ENCODE measurements at places on chromosomes 5 and 9.

DNA sequence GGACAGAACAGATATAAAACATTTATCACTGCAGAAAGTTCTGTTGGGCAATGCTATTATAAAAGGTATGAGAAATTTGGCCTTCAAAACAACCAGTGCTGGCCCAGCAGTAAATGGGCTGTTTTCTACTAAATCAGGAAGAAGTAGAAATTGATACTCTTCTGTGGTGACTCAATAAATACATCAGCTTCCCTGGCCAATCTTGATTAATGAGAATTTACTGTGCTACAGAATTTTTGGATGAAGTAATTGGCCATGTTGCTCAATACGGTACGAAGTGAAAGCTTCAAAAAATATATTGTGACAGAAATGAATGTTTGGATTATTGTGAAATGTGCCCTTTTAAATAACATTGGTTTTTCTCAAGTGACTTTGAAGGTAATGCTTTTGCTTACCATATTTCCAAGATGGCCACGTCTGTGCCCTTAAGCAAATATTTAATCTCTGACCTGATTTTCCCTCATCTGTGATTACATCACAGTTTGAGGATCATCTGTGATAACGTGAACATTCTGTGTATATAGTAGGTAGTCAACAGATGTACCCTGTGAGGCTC is 4.2 kb downstream of the DNAJA1 start:
- no peak for DNase-seq

GRCh38 chr5:29321591-29321990 is 1871.9 kb upstream of the CDH6 start:
- DNase-seq = no peak

GRCh38 chr5:39624268-39624886 is 199.6 kb upstream of the DAB2 start:
- DNase-seq = no peak

GRCh38 chr5:7850395-7851239 is at the start of gene CFAP90:
Gene CFAP90 (minus strand): TSS chr5:7851133. CDS start chr5:7851021, 112 bp downstream.
- DNase-seq = no peak

DNA sequence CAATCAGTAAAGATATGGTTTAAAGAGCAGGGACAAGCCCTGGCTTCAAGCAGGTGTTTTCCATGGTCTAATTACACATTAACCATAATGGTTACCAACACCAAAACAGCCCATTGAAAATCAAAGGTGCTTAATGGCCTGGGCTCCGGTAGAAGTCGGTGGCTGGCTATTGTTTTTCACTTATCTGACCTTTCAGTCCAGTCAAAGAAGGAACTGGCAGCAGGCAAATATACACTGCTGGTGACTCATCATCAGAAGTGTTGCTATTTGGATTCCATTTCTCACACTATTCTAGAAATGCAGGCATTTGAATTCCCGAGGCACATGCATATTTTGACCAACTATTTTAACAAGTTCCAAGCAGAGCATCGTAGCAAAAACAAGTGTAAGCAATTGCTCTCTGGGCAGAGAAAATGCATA is 26.3 kb upstream of the GABRP start:
- no peak for DNase-seq

DNA sequence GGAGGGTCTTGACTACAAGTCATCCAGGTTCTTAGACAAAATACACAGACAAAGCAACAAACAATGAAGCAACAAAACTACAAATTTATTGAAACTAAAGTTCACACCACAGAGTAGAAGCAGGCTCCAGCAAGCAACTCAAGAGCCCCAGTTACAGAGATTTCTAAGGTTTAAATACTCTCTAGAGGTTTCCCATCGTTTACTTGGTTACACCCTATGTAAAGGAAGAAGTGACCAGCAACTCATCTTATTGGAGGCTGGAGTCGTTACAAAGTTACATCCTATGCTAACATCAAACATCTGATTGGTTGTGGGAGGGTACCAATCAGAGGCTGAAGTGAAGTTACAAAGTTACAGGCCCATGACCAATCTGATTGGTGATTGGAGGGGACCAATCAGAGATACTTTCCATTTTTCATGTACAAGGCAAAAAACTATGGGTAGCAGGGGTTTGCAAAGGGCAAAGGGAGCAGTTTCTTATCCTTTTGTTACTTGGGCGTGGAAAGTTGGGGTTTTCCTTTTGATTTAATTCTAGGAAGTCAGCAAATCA is 2292.6 kb upstream of the C9orf72 start:
- DNase-seq = no peak

DNA sequence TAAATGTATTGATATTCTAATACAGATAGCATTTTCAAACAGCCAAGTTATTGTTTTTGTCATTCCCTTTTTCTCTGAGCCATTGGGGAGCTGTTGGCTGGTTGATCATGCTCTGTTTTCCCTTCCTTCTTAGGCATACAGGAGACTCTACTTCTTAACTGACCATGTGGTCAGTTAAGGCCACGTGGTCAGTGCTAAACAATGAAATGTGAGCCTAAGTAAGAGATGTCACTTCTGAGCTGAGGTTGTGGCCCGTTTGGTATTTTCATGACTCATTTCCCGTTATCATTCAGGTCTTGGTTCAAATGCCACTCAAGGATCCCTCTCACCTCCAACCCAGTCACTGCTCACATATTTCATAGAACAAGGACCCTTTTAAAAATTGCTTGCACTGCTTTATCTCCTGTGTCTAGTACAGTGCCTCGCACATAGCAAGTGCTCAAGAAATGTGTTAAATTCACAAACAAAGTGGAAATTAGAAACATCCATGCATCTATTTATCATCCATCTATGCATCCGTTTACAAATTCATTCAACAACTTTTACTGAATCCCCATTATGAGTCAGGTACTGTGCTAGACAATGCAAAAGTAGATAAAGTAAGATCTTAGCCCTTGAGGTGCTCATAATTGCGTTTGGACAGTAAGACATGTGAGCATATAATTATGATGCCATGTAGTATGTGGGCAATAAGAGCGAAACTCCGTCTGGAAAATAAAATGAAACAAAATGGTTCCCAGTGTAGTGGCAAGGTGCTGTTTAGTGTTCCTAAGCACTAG is 50.7 kb downstream of the ARRDC3 start:
- DNase-seq = peak; percentile 49

DNA sequence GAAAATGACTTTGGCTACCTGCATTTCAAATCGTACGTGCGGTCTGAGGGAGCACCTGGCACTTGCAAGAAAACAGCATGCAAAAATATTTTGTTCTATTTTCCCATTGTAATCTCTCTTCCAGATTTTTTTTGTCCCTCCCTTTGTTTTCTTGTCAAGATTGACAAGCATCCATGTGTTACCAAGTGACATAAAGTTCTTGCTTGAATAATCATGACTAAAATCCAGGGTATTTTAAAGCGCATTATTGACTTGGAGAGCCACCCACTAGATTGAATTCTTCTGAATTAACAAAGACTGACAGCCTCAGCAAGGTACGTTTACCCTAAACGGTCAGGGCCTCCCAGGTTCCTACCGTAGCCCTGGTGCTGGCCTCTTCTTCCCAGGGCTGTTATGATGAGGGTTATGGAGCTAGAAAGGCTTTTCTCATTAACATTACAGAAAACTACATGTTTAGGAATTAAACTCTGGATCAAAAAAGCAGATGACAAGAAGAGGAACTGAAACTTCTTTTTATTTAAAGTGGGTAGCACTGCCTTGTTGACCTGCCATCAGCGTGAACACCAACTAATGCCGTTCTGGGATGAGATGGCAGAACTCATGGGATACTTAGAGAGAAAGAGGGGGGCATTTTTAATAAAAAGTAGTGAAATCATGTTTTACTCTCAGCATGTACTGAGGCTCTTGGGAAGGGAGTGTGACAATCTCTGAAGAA is 297.0 kb downstream of the EFNA5 start:
- no peak for DNase-seq

GRCh38 chr9:16571127-16571802 is 299.2 kb downstream of the BNC2 start:
- DNase-seq = no peak

DNA sequence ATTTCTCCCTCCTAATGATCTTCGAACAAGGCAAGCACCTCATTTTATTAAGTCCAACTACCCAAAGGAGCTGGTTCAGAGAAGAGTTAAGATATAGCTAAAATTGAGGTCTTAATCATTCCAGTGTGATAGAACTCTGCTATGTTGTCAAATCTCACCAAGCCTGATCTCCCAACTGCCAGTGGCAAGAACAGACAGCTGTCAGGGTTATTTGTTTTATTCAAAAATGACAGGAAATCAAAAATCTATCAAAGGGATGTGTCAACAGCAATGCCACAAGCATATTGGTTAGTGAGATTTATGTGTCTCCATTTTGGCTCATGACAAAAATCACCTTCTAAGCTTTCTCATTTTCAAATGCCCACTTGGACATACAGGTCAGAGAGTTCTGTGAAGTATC is 74.5 kb downstream of the PRELID2 start:
- DNase-seq = no peak

GRCh38 chr9:36938617-36939016 is 95.5 kb downstream of the PAX5 start:
- DNase-seq = no peak

- no peak for DNase-seq
These were observed 151.8 kb upstream of the MSX2 start for GRCh38 chr5:174572591-174572990.

DNA sequence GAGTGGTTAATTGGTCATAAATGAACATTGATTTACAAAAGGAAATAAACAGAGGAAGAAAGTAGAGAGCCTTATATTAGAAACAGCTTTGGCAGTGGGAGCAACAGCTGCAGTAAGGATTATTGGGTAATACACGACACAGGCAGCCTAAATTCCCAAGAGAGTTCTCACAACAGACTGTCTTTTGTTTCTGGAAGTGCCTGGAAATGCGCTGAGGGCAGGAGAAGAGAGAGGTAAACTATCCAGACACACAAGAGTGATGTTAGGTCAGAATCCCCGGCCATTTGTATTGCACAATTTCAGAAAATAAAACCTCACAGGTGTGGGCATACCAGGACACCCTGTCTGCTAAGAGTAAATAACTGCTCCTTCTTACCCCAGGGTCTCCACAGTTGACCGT is 450.4 kb upstream of the CTNND2 start:
- DNase-seq = no peak

DNA sequence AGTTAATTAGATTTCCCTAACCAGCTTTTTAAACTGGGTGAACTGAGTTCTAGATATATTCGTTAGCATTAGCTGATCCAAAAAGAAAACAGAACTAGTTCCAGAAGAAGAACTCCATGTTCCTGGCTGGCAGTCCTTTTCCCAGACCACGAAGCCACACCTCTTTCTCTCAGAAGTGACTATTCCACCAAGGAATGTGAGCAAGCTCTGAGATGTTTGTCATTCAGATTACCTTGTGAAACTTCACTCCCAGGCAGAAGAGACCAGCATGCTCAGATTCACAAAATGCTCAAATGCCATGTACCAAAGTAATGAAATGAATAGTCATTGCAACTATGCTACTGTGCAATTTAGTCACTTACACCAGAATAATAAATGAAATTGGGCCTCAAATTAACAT is 4.4 kb upstream of the SSBP2 start:
- no peak for DNase-seq

DNA sequence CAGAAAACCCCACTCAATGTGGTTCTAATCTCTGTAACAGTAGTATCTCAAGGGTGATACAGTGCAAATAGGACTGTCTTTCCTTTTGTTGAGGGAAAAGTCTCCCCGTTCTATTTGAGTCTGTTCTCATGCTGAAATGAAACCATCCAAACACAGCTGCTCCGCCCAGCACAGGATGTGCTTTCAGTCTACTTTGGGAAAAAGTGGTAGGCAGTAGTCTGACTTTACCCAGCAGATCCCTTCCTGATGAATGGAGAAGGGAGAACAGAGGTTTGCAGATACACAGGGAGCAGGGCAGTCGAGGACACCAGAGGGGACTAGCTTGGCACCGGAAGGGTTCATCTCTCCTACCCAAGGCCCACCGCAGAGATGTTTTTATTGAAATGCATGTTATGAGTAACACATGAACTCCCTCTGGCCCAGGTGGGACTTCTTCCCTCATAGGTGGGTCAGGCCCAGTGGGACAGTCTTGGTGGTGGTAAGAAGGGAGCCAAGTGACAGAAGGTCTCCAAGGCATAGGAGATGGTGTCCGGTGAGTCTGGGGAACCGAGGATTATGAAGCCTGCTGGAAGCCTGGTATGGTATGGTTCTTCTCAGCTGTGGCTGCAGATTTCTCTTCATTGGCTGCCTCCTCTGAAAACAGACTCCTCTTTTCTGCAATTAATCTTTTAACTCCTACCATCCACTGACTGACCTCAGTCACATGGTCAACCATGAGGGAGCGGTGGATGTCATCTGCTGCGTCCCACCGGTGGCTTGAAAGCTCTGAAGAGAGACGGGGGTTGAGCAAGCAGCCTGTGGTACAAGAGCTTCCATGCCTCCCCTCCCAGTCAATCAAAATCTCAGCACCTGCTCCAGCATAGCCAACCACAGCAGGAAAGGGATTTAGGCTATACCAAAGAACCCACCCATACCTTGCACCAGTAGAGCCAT is 3.0 kb downstream of the EIF4EBP3 start:
- no peak for DNase-seq

- DNase-seq = no peak
These were observed 99.2 kb upstream of the GNAQ start for GRCh38 chr9:78130853-78131252.

DNA sequence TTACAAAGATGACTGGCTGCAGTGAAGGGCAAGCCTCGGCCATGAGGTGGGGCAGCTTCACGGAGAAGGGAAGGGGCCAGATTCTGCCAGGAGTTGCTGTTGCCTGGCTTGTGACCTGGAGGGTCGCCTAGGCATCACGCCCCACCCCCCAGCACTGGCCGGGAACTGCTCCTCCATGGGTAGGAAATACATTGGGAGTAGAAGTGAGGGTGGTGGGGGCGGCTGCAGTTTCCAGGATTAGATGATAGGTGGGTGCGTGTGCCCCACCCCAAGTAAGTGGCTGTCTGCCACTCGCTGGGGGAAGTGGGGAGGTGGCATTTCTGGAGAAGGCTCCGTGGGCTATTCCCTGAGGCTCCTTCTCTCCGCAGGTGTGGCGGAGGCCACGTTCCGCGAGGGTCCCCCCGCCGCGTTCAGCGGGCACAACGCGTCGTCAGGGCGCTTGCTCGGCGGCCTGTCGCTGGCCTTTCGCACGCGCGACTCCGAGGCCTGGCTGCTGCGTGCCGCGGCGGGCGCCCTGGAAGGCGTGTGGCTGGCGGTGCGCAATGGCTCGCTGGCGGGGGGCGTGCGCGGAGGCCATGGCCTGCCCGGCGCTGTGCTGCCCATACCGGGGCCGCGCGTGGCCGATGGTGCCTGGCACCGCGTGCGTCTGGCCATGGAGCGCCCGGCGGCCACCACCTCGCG is 16.9 kb downstream of the CRB2 start:
- DNase-seq = no peak

- DNase-seq = no peak
These were observed 71.2 kb upstream of the ABCA1 start for GRCh38 chr9:104999136-104999535.

GRCh38 chr5:114524221-114524620 is 162.4 kb downstream of the KCNN2 start:
- no peak for DNase-seq

GRCh38 chr5:2205596-2206226 is 323.0 kb upstream of the IRX4 start:
- DNase-seq = no peak
